ENCODE measurements at places on chromosomes 16 and 17.
A peak's percentile ranks its signal among the peaks of the same experiment; 100 is the strongest.

DNA sequence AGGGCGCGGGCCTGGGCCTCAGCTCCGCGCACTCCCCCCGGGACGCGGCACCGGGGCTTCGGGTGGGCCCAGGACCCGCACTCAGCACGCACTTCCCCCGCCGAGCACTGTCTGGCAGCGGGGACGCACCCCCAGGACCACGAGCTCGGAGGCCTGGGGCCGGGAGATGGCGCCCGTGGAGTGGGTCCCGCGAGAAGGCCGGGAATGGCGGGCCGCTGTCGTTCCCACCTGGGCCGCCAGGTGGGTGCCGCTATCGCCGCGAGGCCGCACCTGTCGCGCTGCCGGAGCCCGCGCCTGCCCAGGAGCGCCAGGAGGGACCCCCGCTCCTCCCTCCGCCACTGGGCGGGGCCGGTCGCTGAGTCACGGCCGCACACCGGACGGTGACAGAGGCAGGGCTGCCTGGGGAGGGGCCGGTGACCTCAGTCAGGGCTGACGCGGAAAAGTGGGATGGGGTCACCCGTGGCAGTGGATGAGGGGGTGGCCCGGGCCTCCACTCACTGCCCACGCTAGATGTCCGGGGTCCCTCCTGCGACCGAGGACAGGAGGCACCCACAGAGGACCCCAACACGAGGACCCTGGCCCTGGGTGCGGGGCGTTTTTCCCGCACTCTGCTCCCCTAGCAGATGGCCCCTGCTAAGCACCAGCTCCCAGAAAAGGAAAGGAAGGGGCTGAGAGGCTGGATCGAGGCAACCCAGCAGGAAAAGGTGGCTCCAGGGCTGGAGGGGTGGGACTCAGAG, 6.9 kb upstream of the ACTG1 start:
- DNase-seq = no peak

DNA sequence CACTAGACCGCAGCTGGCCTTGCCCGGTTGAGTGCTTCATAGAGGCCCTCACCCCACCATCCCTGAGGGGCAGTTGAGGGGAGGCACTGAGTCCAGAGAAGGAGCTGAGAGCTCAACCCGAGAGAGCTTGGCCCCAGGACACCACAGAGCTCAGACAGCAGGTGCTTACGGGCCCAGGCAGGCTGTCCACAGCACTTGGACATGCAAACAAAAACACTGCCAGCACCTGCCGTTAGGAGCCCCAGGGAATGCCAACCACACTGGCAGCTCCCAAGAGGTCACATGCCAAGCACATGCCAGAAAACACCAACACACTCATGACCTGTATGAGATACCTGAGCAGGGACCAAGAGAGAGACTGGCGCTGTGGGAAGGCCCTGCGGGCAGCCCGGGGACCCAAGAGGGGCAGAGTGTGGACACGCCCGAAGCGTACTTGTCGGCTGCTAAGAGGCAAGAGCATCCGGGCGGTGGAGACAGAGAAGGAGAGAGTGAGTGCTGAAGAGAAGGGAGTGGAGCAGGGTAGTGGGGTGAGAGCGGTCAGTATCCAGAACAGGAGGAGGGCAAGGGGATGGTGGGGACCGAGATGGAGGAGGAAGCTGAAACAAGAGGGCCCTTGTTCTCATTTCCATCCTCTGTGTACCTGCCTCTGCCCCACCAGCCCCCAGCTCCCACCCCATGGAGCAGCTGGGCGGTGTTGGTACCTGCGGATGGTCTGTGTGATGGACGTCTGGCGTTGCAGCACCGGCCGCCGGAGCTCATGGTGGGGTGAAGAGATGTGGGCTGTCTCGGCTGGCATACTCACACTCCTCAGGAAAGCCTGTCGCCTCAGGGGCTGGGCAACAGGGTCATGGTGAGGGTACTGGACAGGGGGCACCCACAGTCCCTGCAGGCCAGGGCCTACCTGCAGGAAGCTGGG, 8.2 kb downstream of the RHBDF1 start:
- no peak for DNase-seq

GRCh38 chr17:74968361-74968780, 4.2 kb downstream of the HID1 start:
- no peak for DNase-seq

- peak; percentile 44 for DNase-seq
Measured at GRCh38 chr16:51888534-51888933, 658.4 kb downstream of the TOX3 start.

GRCh38 chr17:72882426-72882825, 210.1 kb downstream of the SLC39A11 start:
- DNase-seq = no peak

GRCh38 chr16:69579783-69580481, 14.2 kb downstream of the NFAT5 start:
- no peak for DNase-seq

DNA sequence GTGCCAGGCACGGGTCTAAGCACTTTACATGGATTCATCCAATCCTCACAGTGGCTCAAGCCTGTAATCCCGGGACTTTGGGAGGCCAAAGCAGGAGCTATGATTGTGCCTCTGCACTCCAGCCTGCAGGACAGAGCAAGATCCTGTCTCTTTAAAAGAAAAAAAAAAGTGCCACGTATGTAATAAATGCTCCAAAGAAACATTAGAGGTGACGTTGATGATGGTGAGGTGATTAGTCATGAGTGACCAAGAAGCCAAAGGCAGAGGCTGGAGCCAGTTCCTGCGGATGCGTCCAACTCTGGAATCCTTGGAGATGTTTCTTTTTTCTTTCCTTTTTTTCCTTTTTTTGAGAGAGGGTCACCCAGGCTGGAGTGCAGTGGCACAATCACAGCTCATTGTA, 59.4 kb upstream of the SIAH1 start:
- peak; percentile 92 for DNase-seq

DNA sequence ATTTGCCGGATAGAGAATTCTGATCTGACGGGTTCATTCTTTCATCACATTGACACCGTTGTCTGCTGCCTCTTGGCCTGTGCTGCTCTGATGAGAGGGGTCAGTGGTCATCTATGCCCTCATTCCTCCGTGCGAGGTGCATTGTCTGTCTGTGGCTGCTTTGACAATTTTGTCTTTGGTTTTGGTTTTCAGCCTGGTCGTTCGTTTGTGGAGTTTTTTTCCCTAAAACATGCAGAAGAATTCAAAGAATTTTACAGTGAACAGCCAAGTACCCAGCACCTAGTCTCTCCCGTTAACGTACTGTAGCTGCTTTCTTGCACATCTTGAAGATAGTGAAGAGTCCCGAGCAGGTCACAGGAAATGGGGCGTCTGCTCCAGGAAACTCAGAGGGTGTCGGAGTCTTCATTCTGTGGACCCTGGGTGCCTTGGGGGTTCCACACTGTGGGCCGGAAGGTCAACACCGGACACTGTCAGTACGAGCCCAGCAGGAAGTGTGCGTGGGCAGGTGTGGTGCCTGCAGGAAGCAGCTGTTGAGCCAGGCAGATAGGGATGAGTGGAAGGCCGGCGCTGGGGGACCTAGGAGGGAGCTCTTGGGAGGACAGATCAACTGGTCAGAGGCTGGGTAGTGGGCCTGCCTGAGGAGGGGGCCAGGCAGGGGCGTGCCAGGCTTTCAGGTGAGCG, 28.2 kb downstream of the CRAMP1 start:
- no peak for DNase-seq

DNA sequence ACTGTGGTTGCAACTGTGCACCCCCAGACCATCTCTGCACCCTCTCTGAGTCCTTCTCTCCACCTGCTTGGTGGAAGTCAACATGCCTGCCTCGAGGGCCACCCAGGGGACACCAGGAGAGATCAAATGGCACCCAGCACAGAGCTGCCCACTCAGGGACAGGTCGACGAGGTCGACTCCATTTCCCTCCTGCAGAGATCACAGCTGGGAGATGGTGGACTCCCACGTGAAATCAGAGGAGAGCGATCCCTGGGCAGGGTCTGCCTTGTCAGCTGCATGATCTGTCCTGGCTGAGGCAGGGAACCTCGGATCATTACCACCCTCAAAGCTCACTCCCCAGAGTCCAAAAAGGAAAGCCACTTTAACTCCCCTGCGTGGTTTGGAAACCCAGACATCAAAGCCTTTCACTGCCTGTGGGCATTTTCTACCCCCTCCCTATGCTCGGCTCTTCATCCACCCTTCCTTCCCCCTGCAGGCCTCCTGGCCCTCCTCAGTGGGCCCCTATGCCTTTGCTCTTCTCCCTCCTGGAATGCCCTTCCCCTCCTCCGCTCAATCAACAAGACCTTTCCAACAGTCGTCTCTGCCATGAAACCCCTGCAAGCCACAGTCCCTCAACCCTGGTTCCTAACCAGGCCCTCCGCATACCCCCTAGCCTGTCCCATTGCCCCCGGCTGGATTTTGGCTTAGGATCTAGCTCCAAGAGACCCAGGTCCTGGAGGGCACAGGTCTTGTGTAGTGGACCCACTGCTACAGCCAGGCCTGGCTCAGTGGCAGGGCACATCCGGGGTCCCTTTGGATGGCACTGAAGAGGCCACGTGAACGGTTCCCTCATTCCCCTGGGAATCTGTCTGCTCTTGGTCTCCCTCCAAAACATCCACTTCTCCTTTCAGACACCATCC, 103.8 kb upstream of the RPL38 start:
- no peak for DNase-seq

Measured in mesenchymal stem cell (in vitro differentiated cells and primary cell).